ENCODE measurements at places on chromosomes 5 and 9.

GRCh38 chr5:151196556-151197290 lies 27.2 kb downstream of the CCDC69 start:
- no peak for DNase-seq

DNA sequence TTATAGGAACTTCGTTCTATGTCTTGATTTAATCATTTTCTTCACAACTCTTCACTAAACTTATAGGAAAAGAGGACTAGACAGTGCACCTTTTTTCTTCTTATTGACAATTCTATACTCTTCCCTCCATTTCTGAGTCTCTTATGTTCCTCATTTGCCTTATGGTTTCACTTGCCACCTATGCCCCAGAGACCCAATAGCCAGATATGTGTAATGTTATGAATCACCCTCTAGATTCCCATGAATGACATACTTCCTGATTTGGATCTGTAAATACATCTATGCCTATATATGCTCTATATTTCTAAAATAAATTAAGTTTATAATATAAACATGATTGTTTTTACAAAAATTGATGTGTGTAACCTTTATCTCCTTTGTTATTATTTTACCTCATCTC lies 514.1 kb upstream of the MEF2C start:
- DNase-seq = no peak

GRCh38 chr5:132469380-132470009 lies 21.1 kb downstream of the IRF1 start:
- no peak for DNase-seq

DNA sequence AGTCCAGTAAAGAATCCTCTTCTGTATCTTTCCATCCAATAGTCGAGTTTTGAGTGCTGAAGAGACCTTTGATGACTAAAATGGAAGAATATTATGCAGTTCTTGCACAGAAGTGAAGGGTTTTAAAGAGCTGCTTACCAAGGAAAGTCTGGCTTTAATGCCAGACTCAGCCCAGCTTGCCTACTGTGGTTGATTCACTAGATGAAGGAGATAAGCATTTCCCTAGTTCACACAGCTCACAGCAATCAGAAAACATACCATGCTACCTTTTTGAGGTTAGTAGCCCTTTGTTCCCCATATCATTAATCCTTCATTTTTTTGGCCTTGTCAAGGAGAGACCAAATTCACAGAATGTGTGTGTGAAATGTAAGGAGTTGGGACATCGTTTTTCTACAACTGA lies 15.3 kb downstream of the IFNA5 start:
- DNase-seq = no peak

DNA sequence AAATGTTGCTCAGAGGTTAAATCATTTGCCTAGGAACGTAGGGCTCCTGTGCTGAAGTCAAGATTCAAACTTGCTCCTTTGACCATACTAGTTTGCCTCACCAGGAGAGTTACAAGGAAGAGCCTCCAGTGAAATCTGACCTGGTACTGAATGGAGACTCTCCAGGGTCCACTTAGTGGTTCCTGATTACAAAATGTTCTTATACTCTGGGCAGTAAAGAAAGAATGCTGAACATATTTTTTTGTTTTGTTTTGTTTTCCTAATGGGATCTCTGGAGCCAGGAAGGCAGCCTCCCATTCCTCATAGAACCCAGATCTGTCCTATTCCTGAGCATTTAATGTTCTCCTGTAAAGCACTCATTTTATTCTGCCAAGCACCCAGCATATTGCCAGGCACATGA lies 256.5 kb upstream of the CLINT1 start:
- DNase-seq = no peak

DNA sequence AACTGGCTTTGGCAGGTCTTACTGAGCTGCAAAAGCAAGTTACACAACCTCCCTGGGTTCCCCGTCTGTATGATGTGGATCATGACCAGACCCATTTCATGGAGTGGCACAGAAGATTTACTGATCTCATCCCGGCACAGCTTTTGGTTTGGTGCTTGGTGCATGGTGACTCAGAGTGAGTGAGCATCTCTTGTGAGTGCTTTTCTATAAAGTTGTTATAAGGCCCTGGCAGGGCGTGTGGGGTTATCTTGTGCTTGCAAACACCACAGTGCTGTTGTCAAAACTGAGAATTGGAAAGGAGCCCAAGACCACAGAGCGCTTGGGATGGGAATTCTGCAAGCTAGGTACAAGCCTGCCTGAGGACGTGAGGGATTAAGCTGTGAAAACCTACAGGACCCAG lies 425.2 kb downstream of the GADD45G start:
- DNase-seq = no peak

GRCh38 chr9:130666393-130667119 lies 2.2 kb downstream of the PRDM12 start:
- DNase-seq = no peak

DNA sequence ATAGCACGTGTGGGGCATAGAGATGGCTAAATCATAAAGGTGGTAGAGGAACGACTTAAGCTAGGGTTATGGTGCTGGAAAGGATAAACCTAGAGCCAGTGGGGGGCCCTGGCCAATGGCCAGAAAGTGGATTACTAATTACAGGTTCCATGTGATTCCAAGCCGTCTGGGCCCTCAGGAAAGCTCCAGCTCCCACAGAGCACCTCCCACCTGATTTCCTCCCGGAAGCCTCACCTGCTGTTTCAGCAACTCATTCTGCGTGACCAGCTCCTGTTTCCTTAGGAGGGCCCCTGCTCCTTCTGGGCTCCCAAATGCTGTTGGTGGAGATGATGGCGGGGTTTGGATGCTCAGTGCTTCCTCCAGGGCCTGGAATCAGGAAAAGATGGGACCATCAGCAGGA lies 16.2 kb downstream of the GPX3 start:
- no peak for DNase-seq

DNA sequence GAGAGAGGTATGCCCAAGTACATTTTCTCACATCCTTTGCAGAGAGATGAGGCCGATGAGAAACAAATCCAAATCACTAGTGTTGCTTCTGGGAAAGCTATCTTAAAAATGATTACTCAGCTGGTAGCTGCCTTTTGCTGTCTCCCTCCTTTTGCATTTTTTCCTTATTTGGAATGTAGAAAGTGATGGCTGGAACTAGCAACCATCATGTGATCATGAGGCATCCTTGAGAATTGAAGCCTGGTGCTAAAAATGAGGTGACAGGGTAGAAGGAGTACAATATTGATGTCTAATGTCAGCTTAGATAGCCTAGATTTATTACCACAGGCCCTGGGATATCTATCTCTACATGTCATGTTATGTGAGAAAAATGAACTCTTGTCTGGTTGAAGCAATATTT lies 109.3 kb upstream of the TAF11L2 start:
- no peak for DNase-seq

- no peak for DNase-seq
Observed at GRCh38 chr5:107285772-107286171, 385.0 kb downstream of the EFNA5 start.

GRCh38 chr9:123880420-123880819 lies 49.5 kb downstream of the DENND1A start:
- no peak for DNase-seq

- DNase-seq = no peak
Observed at GRCh38 chr9:127587966-127588365, 24.1 kb upstream of the STXBP1 start.

GRCh38 chr5:757346-757930 lies 27.1 kb downstream of the ZDHHC11B start:
- DNase-seq = no peak

- DNase-seq = no peak
Observed at GRCh38 chr5:1511651-1512540, 11.9 kb downstream of the LPCAT1 start.

- DNase-seq = no peak
Observed at GRCh38 chr5:55063220-55063863, 39.1 kb upstream of the GZMA start.

DNA sequence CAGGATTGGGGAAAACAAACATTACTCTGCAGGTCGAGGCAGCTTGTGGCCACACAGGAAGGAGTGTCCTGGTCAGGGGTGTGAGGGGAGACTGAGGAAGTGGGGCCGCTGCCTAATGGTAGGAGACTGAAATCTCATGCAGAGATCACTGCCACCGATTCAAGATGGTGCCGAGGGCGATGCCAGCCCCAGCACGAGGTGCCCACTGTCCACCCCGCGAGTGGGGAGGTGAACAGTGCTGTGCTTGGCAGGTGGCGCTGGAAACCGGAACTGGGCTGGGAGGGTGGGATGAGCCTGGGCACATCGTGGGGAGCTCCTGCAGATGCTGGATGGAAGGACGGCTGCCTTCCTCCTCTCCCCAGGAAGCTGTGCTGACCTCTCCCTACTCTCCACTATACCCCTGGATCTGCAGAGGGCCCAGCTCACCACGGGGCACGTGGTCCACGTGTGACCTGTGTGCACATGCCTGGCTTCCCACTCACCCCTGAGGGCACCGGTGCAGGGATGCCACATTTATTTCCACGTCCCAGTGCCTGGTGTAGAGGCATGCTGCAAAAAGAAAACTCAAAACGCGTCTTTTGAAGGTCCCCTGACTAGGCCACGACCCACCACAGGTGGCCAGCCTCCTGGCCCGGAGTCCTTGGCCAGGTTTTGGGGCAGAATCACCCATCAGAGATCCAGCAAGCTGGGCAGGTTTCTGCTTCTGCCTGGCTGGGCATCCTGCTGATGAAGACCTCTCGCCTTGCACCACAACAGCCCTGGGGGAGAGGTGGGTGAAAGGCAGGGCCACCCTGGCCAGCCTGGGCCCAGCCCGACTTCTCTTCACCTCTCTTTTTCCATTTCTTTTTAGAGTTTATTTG lies 71.7 kb upstream of the FCN1 start:
- no peak for DNase-seq

DNA sequence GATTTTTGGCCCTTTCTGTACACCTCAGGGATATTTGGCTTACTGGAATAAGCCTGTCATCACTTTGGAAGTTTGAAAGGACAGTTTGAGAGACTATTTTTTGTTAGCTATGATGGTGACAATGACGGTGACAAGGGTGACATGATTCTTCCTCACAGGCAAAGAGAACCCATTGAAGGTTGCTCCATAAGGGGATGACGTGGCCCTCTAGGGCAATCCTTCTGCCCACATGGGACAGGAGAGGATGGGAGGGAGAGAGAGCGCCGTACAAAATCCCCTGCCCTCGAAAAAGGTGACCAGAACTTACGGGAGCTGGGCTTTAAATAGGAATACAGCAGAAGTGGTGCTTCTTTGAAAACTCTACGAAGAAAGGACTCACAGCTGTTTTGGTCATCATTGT lies 22.6 kb downstream of the HRH2 start:
- no peak for DNase-seq

DNA sequence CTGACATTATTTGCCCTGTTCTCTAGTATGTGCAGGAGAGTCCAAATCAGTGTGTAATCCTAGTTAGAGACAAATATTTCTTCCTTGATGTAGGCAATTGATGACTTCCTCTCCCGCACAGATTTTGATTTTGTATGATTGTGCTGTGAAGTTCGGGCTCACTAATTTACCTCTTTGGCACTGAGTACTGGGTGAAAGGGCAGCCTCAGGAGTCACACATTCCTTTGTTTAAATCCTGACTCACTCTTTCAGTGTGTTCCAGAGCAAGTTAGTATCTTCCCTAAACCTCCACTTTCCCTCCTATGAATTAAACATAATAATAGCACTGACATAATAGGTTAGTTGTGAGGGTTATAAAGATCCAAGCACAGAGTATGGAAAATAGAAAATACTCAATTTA lies 269.7 kb downstream of the ISL1 start:
- DNase-seq = no peak

DNA sequence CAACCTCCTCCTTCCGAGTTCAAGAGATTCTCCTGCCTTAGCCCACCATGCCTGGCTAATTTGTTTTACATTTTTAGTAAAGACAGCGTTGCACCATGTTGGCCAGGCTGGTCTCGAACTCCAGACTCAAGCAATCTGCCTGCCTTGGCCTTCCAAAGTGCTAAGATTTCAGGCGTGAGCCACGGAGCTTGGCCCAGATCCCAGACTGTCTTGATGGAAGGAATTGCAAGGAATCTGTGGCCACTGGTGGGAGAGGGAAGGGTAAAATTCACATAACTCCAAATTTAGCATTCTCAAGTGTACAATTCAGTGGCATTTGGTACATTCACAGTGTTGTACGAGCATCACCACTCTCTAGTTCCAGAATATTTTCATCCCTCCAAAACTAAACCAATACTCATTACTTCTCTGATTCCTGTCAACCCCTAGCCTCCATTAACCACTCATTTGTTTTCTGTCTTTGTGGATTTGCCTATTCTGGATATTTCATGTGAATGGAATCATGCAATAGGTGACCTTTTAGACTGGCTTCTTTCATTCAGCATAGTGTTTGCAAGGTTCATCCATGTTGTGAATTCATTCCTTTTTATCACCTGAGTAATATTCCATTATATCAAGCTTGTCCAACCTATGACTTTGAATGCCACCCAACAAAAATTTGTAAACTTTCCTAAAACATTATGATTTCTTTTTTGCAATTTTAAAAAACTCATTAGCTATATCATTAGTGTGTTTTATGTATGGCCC lies 8.9 kb upstream of the MYO10 start:
- no peak for DNase-seq

DNA sequence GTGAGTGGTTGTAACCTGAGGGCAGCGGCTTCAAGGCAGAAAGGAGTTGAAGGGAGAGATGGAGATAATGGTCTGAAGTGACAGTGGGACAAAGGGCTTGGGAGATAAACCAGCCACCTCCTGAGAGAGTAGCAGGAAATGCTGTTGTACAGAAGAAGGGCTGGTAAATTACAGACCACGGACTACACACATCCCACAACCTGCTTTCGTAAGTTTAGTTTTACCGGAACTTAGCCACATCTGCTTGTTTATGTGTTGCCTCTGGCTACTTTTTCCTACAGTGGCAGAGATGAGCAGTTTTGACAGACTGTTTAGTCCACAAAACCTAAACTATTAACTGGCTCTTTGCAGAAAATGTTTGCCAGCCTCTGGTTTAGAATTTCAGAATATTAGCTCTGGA lies 269.5 kb downstream of the ARHGEF28 start:
- no peak for DNase-seq

DNA sequence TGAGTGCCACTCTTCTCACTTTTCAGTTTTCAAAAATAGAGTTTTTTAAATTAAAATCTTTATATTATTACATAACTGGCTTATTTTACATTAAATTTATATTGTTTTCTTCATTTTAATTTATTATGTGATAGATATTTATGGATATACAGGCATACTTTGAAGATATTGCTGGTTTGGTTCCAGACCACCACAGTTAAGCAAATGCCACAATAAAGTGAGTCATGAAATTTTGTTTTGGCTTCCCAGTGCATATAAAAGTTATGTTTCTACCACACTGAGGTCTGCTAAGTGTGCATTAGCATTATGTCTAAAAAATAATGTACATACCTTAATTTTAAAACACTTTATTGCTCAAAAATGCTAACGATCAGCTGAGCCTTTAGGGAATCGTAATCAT lies 47.4 kb downstream of the NDUFS4 start:
- DNase-seq = no peak

GRCh38 chr9:33131790-33132772 lies 35.1 kb downstream of the B4GALT1 start:
- DNase-seq = no peak

DNA sequence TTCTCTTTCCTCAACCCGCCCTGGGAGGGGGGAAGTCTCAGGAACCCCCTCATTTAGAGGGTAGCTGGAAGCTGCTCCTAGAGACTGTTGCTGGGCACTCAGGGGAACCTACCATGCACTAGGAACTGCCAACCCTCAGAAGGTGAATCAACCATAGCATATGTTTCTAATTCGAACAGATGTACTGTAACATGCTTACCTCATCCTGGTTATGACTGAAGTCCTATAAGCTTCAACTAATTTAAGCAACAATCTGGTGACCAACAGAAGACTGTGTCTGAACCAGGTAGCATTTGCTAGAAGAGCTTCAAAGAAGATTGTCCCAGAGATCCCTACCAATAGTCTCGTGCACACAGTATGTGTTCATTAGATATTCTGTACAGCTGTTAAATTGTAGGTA lies 5.7 kb upstream of the PRDM6 start:
- DNase-seq = no peak

- no peak for DNase-seq
Observed at GRCh38 chr5:6464441-6464840, 15.8 kb downstream of the UBE2QL1 start.
